IMR-90 (cell line): ENCODE measurements at places on chromosomes 1 and 21. TPM values are rescaled to one million over a fixed set of nuclear protein-coding genes. Genes with fewer than 3 reads are reported as not detected.

Gene CCDC18
- polyA plus RNA-seq, result 4.3 and 5.5 TPM in 2 replicates

Gene NBPF6
- not detected in 2 replicates for polyA plus RNA-seq

Gene SH3BGRL3
- polyA plus RNA-seq, result 483 and 565 TPM in 2 replicates

Gene SH3D21
- polyA plus RNA-seq, result 11.0 and 11.9 TPM in 2 replicates

Gene FAM167B
- polyA plus RNA-seq, result 0.53 and 0.59 TPM in 2 replicates
